ENCODE measurements at places on chromosomes 13 and 19. TPM values are rescaled to one million over a fixed set of nuclear protein-coding genes. Genes with fewer than 3 reads are reported as not detected.

Gene NXNL1
- total RNA-seq = not detected

Gene TTYH1
- 5.9 TPM for total RNA-seq

GRCh38 chr13:110394371-110394841 lies 87.3 kb downstream of the COL4A2 start:
- DNase-seq = no peak

DNA sequence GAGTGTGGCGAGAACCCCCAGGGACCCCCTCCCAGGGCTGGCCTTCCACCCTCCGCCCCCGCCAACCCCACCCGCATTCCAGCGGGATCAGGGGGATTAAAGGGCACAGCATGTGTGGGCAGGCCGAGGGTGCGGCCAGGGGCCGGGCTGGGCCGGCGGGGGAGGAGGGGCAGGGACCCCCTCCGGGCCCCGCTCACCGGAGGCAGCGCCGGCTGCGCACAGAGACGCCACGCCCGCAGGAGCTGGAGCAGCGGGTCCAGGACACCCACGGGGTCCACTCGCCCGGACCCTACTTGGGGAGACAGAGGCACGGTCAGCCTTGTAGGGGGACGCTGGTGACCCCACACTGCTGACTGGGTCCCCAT lies 2.4 kb downstream of the ADAMTSL5 start:
- no peak for DNase-seq

Gene CCDC70
- total RNA-seq = not detected

GRCh38 chr13:25167382-25168174 lies 4.5 kb downstream of the AMER2 start:
- DNase-seq = no peak

DNA sequence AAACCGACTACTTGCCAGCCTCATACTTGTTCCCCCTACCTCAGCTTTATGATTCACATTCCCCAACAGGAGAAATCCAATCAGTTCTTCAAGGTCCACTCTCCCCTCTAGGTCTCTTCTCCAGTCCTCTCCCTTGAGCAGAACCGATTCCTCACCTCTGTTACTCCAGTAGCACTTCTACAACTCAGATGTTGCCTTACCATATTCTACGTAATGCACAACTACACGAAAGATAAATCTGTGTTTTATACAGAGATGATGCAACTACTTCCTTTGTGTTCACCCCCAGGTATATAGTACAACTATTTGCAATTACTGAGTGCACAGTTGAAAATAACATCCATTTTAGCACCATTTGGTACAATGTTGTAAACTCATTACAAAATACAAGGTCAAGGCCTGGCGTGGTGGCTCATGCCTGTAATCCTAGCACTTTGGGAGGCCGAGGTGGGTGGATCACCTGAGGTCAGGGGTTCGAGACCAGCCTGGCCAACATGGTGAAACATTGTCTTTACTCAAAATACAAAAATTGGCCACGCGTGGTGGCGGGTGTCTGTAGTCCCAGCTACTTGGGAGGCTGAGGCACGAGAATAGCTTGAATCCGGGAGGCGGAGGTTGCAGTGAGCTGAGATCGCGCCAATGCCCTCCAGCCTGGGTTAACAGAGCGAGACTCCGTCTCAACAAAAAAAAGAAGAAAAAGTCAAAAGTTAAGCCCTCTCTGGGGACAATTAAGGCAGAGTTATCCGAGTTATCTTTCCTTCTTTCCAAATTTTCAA lies 2.8 kb upstream of the WBP4 start:
- DNase-seq = no peak

- no peak for DNase-seq
These were observed 21.2 kb downstream of the SULT2B1 start for GRCh38 chr19:48573163-48573505.

DNA sequence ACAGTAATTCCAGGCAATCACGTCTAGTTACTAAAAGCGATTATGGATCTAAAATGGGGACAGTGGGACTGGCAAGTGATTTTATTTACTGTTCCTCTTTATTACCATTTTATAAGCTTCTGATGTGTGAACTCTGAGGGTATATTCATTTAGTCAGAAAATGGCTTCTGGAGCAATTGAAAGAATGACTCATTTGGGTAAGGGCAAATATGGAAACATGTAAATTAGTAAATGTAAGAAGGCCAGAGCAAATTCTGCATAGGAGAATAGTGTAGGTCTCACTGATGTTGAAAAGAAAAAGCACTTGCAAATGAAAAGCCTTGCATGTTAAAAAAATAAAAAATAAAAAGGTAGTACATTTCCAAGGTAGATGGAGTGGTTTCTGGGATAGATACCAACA lies 262.2 kb downstream of the KLF5 start:
- no peak for DNase-seq

GRCh38 chr19:36685835-36686234 lies 1.6 kb upstream of the ZNF567 start:
- DNase-seq = no peak

DNA sequence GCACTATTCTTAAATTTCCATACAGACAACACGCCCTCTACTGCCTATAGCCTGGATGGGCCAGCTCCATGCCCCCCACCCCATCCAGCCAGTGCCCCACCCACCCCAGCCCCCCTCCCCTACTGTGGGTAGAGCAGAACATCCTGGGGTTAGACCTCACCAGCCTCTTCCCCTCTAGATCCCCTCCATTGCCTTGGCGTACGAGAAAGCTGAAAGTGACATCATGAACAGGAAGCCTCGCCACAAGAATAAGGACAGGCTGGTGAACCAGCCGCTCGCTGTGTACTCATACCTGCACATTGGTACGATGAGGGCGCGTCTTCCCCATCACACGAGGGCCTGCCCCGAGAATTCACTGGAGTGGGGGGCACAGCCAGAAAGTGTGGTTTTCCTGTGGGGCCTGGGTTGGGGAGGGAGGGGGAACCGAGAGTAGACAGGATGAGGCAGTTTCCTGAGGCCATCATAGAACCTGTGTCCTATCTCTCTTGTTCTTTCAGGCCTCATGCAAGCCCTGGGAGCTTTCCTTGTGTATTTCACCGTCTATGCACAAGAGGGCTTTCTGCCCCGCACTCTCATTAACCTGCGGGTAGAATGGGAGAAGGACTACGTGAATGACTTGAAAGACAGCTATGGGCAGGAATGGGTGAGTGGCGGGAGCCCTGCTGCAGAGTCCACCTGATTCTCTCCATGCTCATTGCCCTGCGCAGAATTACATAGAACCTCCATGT lies 29.1 kb downstream of the ATP12A start:
- DNase-seq = no peak

DNA sequence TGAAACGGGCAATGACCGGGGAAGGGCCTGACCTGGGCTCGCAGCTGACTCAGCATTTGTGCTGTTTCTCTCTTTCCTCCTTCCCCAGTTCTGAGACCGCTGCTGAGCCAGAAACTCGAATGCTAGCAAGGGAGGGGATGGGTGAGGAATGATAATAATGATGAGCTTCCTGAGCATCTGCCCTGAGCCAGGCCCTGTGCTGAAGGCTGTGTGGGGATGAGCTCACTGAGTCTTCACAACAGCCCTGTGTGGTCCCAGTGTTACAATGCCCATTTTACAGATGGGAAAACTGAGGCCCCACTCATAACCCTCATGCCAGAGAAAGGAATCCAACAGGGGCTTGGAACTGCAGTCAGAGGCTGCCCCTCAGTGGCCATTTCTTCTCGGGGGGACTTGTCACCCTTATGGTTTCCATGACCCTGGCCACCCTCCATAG lies 8.1 kb downstream of the SULT2B1 start:
- no peak for DNase-seq

Gene SLITRK1
- not detected for total RNA-seq

DNA sequence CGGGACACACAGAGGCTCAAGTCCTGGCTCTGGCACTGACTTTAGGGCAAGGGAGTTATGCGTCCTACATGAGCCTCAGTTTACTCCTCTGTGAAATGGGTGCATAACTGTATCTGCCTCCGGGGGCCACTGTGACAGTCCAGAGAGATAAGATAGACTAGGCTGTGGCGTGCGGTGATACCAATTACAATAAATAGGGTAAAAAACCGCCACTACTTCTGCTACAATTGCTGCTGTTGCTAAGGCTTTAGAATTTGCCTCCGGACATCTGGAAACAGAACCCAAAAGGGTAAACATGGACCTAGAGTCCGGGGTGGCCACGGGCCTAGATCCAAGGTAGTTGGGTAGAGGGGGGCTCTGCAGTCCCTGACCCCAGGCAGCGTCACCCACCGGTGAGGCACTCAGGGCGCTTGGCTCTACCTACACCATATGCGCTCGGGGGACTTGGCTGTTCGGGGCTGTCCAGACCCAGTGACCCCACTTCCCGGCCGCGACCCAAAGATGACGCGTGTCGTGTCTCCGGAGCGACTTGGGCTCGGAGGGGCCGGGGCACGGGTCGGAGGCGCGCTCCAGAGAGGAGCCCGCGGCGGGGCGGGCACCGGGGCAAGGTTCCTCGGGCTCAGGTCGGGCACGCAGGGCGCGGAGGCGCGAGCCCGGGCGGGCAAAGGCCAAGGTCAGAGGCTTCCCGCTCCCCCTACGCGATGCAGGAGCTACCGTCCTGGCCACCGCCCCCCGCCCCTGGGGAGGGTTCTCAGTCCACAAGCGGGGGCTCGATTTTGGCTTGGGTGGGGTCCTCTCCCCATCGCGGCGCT lies 1.1 kb downstream of the INSR start:
- DNase-seq = no peak

DNA sequence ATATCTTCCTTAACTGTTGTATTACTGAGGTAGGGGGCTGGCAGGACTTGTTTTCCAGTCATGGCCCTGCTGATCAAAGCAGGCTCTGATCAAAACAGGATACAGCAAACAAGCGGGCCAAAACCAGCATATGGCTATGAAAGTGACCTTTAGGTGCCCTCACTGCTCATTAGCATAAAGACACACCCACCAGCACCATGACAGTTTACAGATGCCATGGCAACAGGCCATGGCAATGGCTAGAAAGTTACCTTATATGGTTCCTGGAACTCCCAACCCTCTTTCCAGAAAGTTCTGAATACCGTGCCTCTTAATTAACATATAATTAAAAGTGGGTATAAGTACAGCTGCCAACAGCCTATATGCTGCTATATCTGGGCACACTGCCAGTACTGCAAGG lies 551.4 kb upstream of the SGCG start:
- DNase-seq = no peak

Data from vagina (tissue), 2 donors.